ENCODE measurements at places on chromosomes 5 and 9.

DNA sequence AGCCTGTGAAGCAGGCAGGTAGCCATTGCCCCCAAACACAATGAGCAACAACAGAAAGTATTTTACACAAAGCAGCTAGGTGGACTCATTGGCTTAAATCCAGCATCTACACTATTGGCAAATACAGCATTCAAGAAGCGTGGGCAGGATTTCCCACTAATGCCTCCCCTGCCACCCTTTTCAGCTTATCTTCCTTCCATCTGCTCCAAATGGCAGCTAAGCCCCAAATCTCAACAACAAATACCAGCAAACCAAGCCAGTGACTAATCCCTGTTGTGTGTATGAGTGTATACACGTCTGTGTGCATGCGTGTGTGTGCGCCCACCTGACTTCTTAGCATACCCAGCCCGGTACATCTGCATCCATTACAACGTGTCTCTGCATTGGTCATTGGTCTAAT, 151.2 kb upstream of the WWC1 start:
- DNase-seq: no peak

GRCh38 chr9:108105885-108106284, 616.3 kb upstream of the KLF4 start:
- DNase-seq: no peak

DNA sequence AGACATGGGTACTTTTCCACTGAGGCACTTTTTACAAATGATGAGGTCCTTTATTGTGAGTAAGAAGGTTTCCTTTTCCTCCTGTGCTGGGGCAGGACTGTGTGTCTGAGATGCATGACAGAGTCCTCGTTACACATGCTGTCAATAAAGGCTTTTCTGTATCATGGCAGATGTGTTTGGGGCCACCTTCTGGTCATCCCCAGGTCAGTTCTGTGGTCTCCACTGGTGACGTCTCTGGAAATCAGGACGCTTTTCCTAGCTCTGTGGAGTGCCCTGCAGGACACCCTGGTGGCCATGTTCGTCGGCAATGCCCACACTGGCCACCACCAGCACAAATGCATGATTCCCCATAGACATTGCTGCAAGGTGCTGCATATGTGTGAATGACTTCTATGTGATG, 2.8 kb downstream of the CMBL start:
- no peak for DNase-seq

- no peak for DNase-seq
Measured at GRCh38 chr5:110333384-110333783, 393.1 kb downstream of the TMEM232 start.

DNA sequence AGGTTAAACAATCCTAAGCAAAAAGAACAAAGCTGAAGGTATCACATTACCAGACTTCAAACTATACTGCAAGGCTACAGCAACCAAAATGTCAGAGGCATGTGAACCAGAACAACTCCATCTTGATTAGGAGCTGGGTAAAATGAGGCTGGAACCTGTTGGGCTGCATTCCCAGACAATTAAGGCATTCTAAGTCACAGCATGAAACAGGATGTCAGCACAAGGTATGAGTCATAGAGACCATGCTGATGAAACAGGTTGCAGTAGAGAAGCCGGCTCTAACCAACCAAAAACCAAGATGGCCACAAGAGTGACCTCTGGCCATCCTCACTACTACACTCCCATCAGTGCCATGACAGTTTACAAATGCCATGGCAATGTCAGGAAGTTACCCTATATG, 252.0 kb downstream of the RASEF start:
- peak; percentile 59 for DNase-seq

DNA sequence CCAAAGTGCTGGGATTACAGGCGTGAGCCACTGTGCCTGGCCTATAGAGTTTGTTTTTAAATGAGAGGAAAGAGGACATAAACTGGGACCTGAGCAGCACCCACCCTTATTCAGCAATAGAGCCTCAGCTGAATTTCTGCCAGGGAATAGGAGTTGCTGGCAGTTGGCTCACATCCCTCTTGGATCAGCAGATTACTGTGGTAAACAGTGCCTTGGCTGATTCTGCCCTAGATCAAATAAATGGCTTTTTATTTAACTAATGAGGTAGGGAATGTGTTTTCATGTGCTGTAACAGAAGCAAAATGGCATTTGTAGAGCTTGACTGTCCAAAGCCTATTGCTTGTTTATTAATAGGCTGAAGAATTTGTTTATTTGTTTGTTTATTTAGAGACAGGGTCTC, 2.1 kb downstream of the ARHGEF37 start:
- no peak for DNase-seq

GRCh38 chr5:18975624-18976023, 1012.4 kb downstream of the CDH18 start:
- no peak for DNase-seq

DNA sequence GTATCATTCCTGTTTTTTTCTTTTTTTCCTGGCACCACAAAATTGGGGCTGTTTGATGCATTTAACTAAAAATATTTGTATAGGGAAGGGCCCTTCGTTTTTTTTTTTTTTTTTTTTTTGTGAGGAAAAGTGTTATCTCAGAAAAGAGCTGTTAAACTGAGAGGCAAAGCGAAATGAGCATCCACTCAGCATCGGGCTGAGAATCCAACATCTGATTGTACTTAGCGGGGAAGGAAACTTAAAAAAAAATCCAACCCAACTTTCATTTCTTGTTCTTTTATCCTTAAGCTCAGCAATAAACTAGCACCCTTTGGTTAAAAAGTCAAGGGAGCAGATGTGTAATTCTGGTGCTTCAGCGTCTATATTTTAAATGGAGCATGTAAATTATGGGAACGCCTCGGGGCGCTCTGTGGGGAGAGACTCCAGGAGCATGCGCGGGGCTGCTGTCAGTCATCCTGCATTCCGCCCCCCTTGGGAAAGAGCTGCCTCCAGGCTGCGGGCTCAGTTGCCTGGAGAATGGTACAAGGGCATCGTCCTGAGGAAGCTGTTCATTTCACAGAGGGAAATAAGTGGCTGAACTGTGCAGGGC, 33.3 kb downstream of the DMRT2 start:
- no peak for DNase-seq

DNA sequence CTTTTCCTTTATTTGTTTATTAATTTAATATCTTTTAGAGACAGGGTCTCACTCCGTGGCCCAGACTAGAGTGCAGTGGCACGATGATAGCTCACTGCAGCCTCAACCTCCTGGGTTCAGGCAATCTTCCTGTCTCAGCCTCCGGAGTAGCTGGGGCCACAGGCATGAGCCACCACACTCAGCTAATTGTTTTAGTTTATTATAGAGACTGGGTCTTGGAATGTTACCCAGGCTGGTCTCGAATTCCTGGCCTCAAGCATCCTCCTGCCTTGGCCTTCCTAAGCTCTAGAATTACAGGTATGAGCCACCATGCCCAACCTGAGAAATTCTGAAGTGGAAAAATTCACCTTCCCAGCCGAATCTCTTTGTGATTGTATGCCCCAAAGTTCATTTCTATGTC, 139.4 kb upstream of the SLC12A2 start:
- DNase-seq: no peak

DNA sequence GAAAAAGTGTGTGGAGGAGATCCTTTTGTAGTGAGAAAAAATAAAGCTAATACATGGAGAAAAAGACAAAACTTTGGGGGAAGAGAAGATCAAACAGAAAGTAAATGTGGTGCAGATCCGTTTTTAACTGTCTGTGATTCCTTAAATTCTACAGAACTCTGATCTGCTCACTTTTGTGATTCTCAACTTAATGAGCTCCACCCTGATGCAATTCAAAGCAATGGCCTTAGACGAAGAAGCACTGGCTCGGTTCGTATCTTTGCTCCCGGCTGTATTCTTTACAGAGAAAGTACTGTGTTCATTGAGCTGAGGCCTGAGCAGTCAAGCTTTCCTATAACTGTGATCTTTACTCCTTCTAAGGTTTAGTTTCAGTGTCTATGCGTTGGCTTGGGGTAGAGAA, 453.4 kb downstream of the DMAC1 start:
- no peak for DNase-seq

DNA sequence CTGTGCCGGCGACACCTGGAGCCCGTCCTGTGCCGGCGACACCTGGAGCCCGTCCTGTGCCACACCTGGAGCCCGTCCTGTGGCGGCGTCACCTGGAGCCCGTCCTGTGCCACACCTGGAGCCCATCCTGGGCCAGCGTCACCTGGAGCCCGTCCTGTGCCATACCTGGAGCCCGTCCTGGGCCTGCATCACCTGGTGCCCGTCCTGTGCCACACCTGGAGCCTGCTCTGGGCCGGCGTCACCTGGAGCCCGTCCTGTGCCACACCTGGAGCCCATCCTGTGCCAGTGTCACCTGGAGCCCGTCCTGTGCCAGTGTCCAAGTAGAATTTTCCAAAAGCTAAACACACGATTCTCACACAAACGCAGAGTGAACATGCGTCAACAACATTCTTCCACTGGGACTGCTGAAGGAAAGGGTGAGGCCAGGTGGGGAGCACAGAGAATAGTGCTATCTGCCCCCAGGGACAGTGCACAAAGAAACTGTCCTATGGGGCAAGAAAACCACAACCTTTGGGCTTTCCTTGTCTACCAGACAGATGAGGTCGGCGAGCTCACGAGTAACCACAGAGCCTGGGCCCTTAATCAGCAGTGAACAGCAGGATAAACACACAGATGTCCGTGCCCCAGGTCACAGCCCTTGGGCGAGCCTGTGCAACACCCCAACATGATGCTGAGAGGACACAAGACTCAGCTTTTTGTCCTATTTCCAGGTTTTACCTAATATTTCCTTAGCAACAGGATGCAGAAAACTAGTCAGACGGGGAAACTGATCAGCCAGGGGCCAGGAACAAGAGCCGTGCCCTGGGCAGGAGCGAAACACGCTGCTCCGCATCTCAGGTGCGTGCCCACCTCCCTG, 7.9 kb downstream of the QSOX2 start:
- DNase-seq: no peak

GRCh38 chr9:78468974-78469576, 172.2 kb downstream of the PSAT1 start:
- DNase-seq: no peak

DNA sequence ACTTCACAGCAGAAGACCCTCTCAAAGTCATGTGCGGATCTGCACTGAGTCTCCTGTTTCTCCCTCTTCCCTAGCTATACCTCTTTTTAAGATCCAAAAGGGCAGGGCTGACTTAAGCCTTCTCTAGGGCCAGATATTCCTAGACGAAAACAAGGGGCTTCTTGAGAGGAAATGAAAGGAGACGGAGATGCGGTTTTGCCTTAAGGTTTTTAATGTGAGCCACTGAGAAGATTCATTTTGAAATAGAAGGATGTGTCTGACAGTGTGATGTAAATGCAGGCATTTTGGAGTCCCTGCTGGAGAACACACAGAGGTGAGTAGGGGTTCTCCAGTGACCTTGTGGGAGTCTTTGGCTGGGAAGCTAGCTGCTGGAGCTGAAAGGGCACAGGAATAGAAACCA, 15.6 kb upstream of the IL12B start:
- no peak for DNase-seq

DNA sequence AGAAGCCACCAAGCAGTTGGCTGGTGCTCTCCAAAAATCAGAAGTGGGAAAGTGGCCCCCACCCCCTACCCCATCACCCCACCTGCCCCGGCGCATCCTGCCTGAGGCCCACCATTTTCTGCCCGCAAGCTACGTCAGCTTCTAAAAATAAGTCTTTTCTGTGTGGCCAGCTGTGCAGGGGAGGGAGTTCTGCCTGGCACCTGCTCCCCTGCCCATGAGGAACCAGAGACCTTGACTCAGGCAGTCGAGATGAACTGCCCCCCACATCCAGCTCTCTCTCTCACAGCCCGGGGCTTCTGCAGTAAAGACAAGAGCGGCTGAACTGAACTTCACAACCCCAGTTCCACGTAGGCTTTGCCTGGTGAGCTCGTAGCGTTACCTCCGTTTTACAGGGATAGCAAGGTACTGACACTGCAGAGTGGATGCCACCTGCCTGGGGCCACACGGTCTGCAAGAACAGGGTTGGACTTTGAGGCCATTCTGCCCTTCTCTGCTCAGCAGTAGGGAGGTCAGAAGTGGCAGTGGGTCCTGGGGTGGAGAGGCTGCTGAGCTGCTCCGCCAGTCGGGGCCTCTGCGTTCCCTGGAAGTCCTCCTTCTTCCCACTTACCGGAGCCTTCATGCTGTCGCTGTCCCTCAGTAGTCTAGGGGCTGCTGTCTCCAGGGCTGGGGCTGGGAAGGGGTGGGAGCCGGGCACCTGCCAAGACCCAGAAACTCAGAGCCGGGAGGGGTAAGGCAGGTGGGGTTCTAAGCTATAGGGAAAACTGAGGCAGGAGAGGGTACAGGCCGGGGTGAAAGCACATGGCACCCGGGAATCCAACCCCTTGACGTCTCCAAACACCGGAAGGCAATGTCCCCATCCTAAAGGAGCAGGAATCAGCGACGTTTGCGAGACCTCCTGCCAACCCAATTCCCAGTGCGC, 781 bp downstream of the ST6GALNAC4 start:
- DNase-seq: no peak

DNA sequence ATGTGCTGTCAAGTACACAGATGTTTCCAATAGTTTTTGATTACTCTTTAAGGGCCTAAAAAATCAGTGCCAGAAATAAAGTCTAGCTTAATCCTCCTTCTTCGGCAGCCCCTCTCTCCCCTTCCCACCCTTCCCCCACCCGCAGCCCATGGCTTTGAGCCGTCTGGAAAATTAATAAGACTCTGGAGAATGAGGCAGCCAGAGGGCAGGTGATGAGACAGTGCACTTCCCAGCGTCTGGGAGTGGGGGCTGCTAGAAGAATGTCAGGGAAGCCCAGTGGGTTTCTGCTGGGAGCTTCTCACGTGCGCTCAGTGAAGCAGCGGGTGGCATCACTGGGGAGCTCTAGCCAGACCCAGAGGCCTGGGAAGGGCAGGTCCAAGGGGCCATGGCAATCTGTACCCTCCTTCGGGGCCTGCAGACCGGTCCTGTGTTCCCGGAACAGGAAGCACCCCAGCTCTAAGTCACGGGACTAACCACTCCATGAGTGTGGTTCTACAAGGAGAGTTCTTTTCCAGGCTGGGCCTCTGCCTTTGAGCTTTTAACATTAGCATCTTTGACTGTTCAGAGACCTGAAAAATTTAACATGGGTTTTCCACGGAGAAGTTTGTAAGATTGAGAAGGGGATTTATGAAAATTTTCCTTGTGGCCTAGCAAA, 164.8 kb upstream of the OTULINL start:
- no peak for DNase-seq

GRCh38 chr5:158753354-158753753, 346.4 kb downstream of the EBF1 start:
- no peak for DNase-seq

DNA sequence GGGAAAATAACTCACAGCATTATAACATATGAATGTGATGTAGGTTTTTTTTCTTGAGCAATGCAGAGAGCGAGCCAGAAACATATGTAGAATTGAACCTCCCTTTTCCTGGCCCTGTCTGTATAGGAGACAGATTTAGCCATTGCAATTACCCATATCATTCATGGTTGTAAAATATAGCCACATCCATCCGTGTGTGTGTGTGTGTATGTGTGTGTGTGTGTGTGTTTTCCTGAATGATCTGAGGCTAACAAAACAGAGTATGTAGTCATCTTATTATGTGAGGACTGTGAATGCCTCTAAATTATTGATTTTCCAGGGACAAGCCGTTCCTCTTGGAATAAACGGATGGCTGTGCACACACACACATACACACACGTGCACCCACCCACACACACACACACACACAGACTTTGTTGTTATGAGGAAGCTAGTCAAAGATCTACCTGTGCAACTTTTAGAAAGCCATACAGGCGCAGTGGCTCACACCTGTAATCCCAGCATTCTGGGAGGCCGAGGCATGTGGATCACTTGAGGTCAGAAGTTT, 11.7 kb upstream of the DENND1A start:
- DNase-seq: no peak

- DNase-seq: no peak
Measured at GRCh38 chr9:97803167-97804058, 49.6 kb upstream of the FOXE1 start.

GRCh38 chr5:33346534-33346933, 94.2 kb upstream of the TARS1 start:
- DNase-seq: no peak

- no peak for DNase-seq
Measured at GRCh38 chr5:121969660-121970295, 8.0 kb downstream of the SRFBP1 start.
